Dermis lymphatic vessel endothelial cell (primary cell): ENCODE measurements at places on chromosomes 13 and 19. TPM values are rescaled to one million over a fixed set of nuclear protein-coding genes. Genes with fewer than 3 reads are reported as not detected.

Gene ZNF419
- total RNA-seq, result 7.6 and 10.5 TPM in 2 replicates

Gene ALG5
- 50.7 and 52.6 TPM in 2 replicates for total RNA-seq

Gene SHISA2
- 2.4 and 4.4 TPM in 2 replicates for total RNA-seq

Gene ZNF726
- 2.0 and 2.7 TPM in 2 replicates for total RNA-seq

Gene WDR62
- total RNA-seq, result 0.60 and 0.98 TPM in 2 replicates

Gene KCNN1
- total RNA-seq, result 0.60 TPM in 1 of 2 replicates, not detected in the other

Gene KCNK6
- 4.1 and 6.2 TPM in 2 replicates for total RNA-seq

Gene CATSPERD
- total RNA-seq, result not detected in 2 replicates

Gene ZNF441
- 15.2 and 15.5 TPM in 2 replicates for total RNA-seq
